ENCODE measurements at places on chromosomes 7 and 10.
A peak's percentile ranks its signal among the peaks of the same experiment; 100 is the strongest.

DNA sequence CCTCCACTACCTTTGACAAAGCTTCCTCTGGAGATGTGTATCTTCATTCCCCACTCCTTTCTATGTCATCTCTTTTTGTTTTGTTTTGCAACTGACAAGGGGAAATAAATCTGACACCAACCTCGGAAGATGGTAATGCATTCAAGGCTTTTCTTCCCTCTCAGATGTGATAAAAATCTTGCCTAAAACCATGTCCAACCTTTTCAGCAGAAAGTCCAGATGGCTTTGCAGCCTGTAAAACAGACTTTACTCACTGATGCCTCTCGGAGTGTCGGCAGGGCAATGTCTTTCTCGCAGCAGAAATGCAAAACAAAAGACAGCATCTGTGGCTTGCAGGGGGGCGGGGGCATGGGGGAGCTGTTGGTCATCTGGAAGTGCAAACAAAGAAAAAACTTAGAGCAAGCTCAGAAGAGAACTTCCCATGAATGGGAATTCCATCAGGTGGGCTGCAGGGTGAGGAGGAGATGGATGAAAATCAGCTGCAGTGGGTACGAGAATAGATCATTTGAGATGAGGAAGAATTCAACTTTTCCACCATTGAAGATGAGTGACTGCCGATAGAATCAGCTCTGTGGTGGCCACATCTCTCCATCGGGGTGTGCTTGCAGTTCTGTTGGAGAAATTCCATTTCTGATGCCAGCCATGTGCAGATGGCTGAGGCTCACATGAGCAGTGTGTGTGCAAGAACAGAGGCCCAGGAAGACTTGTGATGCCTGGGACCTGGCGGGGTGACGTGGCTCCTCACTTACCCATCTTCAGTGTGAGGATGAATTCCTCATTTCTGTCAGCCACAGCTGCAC is 237.7 kb downstream of the WDR37 start:
- DNase-seq = peak; percentile 54

GRCh38 chr10:31017534-31018355 is 13.9 kb downstream of the ZNF438 start:
- DNase-seq = no peak

DNA sequence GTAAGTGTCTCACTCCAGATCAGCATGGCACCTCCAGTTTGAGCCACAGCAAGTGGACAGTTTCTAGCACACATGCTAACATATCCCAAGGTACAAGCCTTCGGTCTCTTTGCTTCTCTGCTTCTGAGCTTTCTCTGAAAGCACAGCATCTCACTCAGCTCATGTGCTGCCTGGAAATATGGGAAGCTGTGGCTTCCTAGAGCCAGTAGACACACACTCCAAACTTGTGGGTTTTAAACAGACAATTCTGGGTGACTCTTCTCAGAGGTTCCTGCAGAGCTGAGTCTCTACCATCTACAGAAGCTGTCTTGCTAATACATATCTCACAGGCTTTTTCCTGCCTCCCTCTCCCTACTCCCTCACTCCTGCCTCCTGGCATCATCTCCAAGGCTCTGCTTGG is 23.9 kb upstream of the TMEM273 start:
- no peak for DNase-seq

- DNase-seq = no peak
These were observed 4.2 kb downstream of the FAM53B start for GRCh38 chr10:124739986-124740368.

- peak; percentile 79 for DNase-seq
These were observed 30.8 kb downstream of the PRLHR start for GRCh38 chr10:118564652-118565051.

DNA sequence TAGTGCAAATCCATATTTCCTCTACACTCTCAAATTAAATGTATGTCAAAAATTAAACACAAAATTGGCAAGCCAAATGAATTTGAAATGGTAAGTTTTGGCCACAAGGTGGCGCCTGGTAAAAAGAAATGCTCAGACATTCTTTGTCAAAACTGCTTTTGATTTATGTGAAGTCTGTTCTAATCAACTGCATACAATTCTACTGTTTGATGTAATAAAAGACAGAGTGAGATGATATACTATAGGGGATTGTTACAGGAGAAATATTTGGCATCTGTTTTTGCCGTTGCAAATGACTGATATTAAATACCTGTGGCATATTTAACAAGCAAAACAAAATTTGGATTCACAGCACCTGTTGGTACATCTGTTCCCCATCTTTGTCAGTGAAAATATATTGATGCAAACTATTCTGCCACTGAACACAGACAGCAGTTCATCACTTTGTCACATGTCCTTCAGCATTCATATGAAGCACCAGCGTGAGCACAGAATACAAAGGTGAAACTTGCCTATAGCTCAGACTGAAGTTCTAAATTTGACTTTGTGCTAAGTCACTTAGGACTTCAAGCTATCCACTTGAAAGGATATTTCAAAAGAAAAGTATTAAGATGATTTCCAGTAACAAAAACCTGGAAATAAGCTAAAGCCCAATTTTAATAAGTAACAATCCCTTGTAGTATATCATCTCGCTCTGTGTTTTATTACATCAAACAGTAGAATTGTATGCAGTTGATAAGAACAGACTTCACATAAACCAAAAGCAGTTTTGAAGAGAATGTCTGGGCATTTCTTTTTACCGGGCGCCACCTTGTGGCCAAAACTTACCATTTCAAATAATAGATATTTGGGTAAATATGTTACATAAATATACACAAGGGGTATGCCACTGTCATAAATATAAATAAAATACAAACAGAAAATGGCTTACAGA is 10.2 kb upstream of the CH25H start:
- no peak for DNase-seq

DNA sequence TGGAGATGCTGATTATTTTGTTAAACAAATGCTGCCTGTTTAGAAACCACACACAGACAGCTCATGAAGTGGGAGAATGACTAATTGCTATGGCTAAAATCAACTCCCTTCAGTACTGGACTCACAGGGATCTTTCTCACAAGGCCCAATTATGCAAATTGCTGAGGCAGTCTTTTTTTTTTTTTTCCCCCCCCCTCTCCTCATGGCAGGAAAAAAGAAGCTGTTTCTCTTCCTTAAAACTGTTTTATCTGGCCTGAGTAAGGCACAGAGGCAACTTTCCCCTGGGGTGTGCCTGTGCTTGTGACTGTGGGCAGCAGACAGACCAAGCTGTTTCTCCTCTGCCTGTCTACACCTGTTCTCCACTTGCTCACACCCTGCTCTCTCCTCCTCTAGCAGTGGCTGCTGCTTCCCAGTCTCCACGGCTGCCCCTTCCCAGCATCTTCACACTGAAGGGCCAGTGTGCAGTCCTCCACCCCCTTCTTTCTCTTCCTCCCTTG is 65.4 kb upstream of the STEAP1B start:
- DNase-seq = no peak

DNA sequence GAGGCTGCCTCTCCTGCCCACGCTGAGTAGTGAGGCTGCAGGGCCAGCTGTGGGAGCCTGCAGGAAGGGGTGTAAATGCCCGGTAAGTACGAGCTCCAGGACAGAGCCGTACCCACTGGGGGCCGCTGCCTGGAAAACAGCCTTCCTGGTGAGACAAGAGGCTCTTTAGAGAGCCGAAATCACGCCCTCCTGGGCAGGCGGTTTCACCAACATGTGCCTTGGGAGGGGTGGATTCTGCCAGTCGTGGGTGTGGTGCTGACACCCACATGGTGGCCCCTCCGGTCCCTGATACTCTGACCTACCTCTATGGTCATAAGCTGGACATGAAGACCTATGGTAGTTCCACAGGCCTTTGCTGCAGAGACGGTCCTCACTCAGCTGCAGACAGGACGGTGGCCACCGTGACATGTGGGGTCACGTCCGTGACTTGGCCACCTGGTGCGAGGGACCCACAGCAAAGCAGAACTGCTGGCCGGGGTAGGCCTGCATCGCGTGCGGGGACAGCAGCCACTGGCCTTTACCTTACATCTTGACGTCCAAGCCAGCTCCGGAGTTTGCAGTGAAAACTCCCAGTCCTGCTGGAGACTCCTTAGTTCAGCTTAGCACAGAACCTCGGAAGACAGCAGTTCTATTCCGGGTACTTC is 46.9 kb downstream of the PITRM1 start:
- DNase-seq = no peak

DNA sequence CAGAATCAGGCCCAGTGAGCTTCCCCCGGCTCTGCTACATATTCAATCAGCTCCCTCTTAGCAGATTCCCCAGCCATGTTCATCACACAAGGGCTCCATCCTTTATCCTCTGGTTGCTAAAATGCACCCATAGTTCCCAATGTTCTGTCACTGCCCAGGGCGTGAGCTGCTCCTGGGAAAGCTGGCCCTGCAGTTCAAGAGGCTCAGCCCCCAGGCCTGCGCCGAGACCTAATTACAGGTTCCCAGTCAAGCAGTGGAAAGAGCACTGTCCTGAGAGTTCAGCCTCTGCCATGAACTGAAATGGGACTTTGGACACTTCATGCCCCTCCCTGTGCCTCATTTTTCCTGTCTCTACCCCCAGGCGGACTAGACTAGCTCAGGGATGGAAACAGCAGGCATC is 75.6 kb downstream of the GPR26 start:
- no peak for DNase-seq

- no peak for DNase-seq
These were observed 185.2 kb downstream of the PTPRN2 start for GRCh38 chr7:158402471-158402870.

- no peak for DNase-seq
These were observed 105.6 kb downstream of the RNLS start for GRCh38 chr10:88477343-88478085.

Data from H9 (cell line).